Pulmonary artery endothelial cell (primary cell): ENCODE measurements at places on chromosomes 5 and 9.
A peak's percentile ranks its signal among the peaks of the same experiment; 100 is the strongest.

GRCh38 chr9:18299449-18299848, 174.5 kb upstream of the ADAMTSL1 start:
- DNase-seq: no peak

DNA sequence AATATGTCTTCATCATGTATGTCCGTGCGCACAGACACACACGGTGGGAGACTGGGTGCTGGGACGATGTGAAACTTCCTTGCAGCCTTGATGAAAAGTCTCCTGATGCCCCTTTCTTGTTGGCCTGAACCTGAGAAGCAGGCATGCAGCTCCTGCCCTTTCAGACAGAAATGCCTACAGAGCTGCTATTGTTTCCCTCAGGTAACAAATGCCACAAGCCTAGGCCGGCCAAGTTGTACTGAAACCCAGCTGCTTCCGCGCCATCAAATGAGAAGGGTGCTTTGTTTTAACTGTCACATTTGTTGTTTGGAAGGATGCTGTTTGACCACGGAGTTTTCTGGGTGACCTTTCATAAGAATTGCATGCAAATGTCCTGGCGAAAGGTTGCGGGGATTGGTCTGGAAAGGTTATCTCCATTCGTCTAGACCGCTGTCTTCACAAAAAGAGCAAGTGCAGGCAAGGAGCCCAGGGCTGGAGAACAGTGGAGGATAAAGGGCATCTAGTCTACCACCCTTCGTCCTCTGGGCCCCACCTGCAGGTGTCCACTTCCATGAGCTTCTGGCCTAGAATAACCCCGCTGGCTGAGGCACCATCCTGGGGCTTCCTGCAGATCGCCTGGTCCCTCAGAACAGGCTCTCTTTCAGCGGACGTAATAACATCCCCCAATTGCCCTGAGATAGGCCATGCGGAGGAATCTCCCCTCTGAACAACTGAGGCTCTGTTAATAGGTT, 197.2 kb downstream of the SEMA6A start:
- no peak for DNase-seq

DNA sequence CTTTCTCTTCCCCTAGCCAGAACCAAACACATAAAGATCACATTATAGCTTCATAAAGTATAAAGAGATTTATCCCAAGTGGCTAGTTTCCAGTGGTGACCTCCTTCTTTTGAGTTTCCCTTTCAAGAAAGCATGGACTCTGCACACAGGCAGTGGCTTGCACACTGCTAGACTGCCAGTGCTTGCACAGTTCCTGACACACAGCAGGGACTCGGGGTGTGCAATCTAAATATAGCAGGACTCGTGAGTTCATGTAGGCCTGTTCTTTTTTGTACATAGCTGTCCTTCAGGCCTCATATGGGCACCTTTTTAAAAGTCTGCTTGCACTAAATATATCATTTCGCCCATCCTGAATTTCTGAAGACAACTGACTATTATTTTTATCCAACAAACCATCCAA, 308.6 kb downstream of the FBXL7 start:
- no peak for DNase-seq

- DNase-seq: no peak
Measured at GRCh38 chr9:93488244-93488643, 34.9 kb upstream of the FAM120AOS start.

- no peak for DNase-seq
Measured at GRCh38 chr5:110757118-110757729, 18.4 kb downstream of the SLC25A46 start.

- DNase-seq: peak; percentile 59
Measured at GRCh38 chr5:153619771-153620170, 129.3 kb downstream of the GRIA1 start.

DNA sequence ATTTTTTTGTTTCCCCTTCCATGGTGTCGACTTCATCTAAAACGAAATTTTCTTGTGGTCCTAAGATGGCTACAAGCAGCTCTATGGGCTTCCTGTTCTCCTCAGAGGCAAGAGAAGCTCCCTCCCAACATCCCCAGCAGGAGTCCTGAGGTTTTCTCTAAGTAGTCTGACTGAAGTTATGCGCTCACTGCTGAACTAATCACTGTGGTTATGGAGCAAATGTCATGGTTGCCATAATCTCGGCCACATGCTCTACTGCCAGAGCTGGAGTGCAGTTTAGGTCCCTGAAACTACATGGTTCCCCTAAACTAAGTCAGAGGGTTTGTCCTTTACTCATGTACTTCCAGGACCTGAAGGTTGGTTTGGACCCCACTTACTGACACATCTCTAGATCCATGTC, 68.0 kb upstream of the MAMDC2 start:
- DNase-seq: no peak

- no peak for DNase-seq
Measured at GRCh38 chr5:134450374-134450773, 38.7 kb upstream of the CDKN2AIPNL start.

DNA sequence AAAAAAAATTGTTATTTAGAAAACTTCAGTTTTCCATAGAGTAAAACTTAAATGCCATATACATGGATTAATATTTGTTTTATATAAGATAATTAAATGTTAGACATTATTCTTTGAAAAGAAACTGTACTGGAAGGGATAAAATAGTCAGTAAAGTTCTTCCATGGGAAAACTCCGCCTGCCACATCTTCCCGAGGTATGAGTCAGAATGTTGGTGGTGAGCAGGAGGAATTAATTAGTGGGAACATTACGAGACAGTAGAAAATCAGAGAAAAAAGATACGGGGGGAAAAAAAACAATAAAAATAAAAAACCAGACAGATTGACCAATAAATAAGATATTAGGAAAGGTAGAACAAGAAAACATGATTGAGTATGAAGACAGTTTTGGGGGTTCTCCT, 930.3 kb upstream of the C9orf72 start:
- no peak for DNase-seq
